Endodermal cell (in vitro differentiated cells): ENCODE measurements at places on chromosomes 4 and X.
A peak's percentile ranks its signal among the peaks of the same experiment; 100 is the strongest.

DNA sequence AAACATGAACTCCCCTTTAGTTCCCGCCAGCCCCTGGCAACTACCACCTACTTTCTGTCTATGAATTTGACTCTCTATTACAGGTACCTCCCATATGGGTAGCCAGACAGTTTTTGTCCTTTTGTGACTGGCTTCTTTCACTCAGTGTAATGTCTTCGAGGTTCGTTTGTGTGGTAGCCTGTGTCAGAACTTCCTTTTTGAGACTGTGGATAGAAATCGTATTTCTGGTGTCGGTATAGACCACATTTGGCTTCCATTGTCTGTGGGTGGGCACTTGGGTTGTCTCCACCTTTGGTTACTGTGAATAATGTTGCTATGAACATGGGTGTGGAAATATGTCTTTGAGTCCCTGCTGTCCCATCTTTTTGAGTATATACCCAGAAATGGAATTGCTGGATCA lies 5.4 kb upstream of the CLDN34 start:
- no peak for DNase-seq

- no peak for DNase-seq
These were observed 1133.9 kb downstream of the SH3BGRL start for GRCh38 chrX:82335772-82336171.

DNA sequence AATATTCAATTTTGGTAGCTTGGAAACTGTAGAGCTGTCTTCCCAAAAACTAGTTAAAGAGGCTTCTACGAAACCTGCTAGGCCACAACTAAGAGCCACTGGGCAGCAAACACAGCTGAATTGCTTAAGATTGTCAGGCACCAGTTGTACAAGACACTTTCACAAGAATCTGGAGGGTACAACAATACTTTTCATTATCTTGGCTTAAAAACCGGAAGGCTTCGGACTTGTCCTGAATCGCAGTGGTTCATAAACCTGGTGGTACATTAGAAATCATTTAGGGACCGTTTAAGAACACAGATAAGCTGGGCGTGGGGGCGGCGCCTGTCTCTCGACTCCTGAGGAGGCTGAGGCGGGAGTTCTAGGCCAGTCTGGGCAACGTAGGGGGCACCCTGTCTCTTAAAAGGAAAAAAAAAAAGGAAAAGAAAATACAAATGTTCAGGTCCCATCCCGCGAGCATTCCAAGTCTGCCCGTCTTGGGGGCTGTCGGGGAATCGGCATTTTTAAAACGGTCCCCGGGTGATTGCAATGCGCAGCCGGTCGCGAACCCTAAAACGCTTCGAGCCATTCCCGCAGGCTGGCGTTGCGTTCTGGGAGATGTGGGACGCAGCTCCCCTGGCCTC lies 763 bp downstream of the PYURF start:
- DNase-seq = peak; percentile 69

DNA sequence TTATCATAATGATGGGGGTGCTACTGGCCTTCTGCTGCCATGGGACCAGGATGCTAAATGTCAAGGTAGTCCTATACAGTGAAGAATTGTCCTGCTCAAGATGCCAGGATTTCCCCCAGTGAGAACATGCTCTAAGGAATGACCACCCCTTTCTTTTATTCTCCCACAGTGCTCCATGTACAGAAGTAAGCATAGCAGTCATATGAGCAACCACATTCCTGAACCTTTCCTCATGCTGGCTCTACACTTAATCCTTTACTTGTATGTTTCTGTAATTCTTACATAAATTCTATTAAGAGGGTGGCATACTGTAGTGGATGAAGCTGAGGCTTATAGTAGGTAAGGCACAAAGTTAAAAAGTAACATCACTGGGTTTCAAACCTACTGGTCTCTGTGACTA lies 20.2 kb downstream of the CYP2U1 start:
- DNase-seq = no peak

GRCh38 chrX:40176351-40177116 lies 78.8 kb upstream of the BCOR start:
- peak; percentile 84 for DNase-seq

DNA sequence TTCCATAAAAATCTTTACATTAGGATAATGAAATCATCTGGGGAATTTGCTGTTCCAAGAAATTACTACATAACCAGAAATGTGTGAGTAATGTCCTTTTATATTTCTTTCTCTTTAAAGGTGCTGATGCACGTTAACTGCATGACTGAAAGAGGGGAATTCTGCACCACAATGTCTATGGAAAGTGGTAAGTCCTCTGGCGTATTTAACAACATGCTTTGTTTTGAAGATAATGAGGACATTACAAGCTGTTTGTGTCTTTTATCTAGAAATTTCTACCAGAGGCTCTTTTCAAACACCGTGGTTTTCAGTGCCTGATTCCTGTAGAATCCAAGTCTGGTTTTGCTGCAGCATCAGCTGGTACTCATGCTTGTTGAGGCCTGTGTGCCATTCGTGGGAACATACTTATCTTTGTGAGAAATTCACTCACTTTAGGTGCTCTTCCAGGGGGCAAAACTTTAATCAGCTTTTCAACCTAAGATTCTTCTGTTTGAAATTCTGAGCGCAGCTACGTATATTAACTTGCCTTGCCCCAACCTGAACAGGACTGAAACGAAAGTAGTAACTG lies 257.2 kb downstream of the PDHA2 start:
- DNase-seq = no peak

GRCh38 chr4:7332216-7333023 lies 102.3 kb downstream of the PSAPL1 start:
- DNase-seq = no peak

DNA sequence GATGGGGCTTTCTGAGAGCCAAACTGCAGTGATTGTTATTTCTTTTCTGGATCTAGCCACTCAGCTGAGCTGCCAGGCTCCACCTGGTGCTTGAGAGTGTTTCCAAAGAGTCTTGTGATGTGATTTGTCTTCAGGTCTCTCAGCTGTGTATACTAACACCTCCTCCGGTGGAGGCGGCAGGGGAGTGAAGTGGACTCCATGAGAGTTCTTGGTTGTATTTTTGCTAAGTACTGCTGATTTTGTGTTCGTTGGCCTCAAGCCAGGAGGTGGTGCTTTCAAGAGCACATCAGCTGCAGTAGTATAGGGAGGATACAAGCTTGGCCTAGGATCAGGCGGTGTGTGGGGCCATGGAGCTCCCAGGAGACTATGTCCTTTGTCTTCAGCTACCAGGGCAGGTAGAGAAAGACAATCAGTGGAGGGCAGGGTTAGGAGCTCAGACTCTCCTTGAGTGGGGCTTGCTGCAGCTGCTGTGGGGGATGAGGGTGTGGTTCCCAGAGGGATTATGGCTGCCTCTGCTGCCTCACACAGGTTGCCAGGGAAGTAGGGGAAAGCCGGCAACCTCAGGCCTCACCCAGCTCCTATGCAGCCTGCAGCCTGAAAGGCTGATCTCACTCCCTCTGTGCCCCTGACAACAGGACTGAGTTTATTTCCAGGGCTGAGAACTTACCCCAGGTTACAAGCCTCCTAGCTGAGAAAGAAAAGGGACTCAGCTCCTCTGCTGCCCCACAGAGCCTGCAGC lies 62.4 kb downstream of the NPFFR2 start:
- DNase-seq = no peak
